D721Med (cell line): ENCODE measurements at places on chromosomes 3 and 15.

GRCh38 chr3:124935264-124935663, 713 bp upstream of the MUC13 start:
- DNase-seq: no peak

- no peak for DNase-seq
Measured at GRCh38 chr3:147418808-147419701, 9.9 kb downstream of the ZIC1 start.

- DNase-seq: no peak
Measured at GRCh38 chr15:57352535-57353316, 23.6 kb upstream of the CGNL1 start.

- no peak for DNase-seq
Measured at GRCh38 chr15:78859971-78860719, 12.5 kb upstream of the MORF4L1 start.

GRCh38 chr3:14007006-14007405, 117.7 kb downstream of the CHCHD4 start:
- DNase-seq: no peak

DNA sequence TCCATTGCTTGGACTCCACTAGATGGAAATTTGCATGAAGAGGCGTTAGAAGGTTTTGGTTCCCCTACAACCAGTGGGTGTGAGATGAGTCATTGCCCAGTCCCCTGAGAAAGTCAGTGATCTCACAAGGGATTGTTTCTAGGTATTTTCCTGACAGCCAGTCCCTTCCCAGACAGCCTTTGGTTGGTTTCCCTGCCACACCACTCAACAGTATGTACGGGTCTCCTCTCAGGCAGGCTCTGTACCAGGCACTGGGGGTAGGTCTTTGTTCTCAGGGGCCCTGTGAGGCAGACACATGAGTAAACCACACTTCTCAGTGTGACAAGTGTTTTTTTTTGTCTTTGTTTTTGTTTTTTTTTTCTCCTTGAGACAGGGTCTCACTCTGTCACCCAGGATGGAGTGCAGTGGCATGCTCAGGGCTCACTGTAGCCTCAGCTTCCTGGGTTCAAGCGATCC, 4.0 kb downstream of the LAMP3 start:
- DNase-seq: no peak

- no peak for DNase-seq
Measured at GRCh38 chr3:171286580-171287249, 173.5 kb downstream of the TNIK start.

DNA sequence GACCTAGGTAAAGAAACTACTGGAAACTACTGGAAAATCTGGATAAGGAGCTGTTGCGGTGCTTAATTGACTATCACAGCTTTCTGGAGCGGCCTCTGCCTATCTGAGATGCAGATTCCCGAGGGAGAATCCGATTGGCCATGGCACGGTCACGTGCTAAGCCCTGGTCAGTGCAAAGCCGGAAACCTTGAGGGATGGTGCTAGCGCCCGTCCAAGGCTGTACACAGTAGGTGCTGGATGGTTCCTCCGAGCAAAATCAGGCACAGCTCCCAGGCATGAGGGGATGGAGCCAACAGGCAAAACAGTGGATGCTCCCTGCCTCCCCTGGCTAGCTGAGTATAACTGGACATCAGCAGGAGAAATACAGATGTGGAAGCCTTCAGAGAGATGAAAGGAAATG, 238.7 kb upstream of the HES1 start:
- no peak for DNase-seq

- DNase-seq: no peak
Measured at GRCh38 chr3:158711886-158712285, 20.4 kb downstream of the RARRES1 start.

DNA sequence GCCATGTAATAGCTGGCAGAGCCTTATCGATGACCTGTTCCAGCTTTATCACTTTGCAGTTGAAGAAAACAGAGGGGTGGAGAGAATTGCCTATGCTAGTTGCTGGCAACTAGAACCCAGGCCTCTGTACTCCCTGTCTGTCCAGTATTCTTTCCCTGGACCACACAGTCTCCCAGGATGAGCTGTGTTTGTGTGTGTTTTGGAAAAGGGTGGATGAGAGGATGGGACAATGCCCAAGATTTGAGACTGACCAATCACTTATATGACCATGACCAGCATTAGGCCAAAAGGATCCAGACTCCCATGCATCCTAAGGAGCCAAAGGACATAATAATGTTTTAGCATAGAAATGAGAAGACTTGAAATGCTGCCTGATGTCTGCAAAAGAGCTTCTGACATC, 102.6 kb downstream of the CD200R1L start:
- DNase-seq: no peak

DNA sequence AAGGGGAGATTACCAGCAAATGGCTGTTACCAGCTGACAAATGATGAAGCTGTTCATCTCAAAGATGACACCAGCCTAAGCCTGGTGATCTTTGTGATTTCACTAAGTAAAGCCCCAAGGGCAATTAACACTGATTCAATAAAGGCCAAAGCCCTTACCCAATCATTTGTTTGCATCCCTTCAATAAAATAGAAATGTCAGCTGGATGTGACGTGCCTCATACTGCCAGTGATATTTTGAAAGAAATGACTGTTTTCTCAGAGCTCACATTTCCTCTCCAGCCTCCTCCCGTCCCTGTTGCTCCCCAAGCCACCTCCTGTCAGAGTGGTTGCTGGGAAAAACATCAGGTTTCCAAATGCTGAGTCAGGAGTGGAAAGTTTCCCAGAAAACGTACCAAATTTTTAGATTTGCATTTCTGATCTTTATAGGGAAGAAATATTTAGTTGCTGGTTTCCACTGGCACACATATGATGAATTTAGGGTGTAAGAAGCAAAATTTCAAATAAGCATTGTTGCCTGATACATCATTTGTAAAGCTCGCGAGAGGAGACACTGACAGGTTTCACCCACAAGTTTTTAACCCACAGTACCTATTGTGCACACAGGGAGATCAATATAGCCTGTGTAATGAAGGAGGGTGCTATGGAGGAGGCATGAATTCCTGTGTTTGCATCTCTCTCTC, 21.0 kb downstream of the C2CD4A start:
- DNase-seq: no peak

DNA sequence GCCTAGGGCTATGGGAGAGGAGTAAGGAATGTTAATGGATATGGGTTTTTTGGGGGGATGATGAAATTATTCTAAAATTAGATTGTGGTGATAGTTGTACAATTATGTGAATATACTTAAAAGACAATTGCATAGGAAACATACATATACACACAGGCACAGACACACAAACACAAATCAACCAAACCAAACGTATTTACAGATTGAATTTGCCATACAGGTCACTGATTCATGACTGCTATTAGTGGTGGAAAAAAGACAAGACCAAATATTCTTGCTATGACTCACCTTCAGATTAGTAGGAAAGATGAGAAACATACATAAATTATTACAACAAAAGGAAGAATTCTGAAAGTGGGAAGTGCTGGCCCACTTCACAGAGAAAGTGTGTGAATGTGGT, 85.3 kb downstream of the C3orf38 start:
- no peak for DNase-seq

DNA sequence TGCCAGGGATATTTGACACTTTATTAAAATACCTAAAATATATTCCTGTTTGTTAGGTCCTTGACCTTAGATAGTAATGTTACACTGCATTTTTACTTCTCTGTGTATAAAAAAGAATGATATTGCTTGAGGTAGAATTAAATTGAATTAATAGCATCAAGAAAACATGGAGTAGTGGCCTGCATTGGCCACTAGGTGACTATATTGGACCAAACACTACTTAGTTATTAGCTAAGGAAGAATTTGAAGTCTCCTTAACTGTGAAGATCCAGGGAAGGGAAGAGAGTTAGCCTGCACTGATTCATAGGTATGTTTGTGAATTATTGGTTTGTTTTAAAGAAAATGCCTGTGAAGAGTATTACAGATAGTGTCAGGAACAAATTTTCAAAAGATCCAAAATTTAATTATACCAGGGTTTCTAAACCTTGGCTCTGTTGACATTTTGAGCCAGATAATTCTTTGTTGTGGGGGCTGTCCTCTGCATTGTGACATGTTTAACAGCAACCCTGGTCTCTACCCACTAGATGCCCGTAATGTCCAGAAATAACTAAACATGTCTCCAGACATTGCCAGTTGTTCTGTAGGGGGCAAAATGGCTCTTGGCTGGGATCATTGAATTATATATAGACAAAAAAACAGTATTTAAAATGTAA, 103.6 kb upstream of the THSD4 start:
- DNase-seq: no peak

GRCh38 chr3:128279601-128279880, 126.3 kb downstream of the EEFSEC start:
- DNase-seq: no peak

GRCh38 chr3:27425896-27426565, 56.8 kb upstream of the NEK10 start:
- DNase-seq: no peak

GRCh38 chr3:10457560-10457959, 47.8 kb downstream of the ATP2B2 start:
- no peak for DNase-seq

- DNase-seq: no peak
Measured at GRCh38 chr3:165522386-165522785, 314.8 kb downstream of the BCHE start.

DNA sequence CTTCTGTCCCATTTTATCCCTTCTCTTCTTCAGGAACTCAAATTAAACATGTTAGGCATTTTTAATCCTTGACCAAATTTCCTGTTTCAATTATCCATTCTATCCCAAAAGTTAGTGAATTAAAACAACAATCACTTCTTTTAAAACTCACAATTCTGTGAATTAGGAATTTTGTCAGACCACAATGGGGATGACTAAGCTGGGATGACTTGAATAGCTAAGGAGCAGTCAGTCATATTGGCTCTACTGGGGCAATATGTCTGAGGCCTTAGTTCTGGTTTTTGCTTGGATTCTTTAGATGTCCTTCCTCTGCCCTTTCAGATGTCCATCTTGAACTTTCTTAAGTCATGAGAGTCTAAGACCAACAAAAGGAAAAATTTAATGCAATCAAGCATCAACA, 178.2 kb upstream of the TGFBR2 start:
- DNase-seq: no peak

DNA sequence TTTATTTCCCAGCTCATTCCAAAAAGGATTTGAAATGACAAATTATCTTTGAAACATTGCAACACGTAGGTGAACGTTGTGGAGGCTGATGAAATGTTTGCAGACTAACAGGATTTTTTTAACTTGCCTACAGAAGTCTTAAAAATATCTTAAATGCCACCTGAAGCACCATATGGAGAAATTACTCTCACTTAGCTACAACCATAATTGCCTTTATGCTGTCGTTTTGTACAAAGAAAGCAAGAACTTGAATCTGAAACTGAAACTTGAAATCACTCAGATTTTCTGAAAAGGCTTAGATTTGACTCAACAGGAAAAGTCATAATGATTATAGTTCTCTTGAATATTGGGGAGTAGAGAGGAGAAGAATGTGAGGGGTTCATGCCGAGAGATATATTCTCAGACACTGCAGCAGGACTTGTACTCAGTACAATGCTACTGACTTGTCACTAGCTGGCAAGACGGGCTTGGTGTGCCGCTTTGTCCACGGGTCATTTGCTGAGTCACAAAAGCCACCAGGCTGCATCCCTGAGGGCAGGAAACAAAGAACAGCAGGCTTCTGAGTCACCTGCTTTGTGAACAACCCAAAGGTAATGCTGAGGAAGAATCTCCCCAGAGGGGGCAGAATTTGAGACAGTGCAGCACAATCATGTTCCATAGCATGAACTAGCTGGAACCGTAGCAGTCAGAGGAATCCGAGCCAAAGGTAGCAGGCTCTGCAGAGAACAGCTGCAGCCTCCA, 7.1 kb upstream of the FMN1 start:
- no peak for DNase-seq
